ENCODE measurements at places on chromosomes 13 and 19.

DNA sequence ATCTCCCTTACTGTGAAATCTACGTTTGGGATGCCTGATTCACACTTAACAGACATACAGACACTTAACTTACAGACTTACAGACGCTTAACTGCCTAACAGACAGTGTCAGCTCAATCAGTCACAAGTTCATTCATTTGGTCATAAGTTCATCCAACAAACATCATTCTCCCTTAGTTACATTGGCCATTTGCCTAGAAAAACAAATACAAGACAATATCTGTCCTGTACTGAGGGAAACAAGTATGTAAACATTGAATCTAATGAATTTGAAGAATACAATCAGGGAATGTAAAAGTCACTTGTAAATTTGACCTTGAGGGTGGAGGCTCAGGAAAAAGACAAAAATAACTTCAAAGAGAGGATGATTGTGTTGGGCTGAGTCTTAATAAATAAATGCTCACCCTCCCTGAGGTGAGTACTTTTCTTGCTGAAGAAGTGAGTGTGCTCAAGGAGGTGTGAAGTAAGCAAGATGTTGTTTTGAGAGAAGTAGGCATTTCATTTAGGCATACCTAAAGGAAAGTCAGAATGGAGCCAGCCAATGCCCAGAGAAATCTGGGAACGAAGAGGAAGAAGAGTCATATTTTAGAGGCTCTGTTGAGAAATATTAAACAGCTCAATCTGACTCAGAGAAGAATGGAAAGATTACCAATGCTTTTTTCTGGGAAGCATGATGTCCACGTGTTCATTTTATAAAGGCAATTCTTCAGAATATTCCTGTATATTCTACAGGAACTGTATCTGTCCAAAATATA lies 958.4 kb upstream of the SLC10A2 start:
- DNase-seq, result no peak

GRCh38 chr19:6769006-6769619 lies 1.9 kb upstream of the SH2D3A start:
- DNase-seq, result no peak

DNA sequence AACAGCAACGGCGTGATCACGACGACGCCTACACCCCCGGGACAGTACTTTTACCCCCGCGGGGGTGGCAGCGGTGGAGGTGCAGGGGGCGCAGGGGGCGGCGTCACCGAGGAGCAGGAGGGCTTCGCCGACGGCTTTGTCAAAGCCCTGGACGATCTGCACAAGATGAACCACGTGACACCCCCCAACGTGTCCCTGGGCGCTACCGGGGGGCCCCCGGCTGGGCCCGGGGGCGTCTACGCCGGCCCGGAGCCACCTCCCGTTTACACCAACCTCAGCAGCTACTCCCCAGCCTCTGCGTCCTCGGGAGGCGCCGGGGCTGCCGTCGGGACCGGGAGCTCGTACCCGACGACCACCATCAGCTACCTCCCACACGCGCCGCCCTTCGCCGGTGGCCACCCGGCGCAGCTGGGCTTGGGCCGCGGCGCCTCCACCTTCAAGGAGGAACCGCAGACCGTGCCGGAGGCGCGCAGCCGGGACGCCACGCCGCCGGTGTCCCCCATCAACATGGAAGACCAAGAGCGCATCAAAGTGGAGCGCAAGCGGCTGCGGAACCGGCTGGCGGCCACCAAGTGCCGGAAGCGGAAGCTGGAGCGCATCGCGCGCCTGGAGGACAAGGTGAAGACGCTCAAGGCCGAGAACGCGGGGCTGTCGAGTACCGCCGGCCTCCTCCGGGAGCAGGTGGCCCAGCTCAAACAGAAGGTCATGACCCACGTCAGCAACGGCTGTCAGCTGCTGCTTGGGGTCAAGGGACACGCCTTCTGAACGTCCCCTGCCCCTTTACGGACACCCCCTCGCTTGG lies 966 bp downstream of the JUNB start:
- DNase-seq, result peak; percentile 73

GRCh38 chr13:51154029-51154555 lies 43.0 kb upstream of the C13orf42 start:
- DNase-seq, result no peak

- peak; percentile 52 for DNase-seq
These were observed 1.6 kb downstream of the MISP3 start for GRCh38 chr19:14073925-14074838.

GRCh38 chr19:17648097-17648660 lies 40.0 kb downstream of the UNC13A start:
- no peak for DNase-seq

- no peak for DNase-seq
These were observed 70.1 kb downstream of the STK24 start for GRCh38 chr13:98506728-98507230.

Data from head of caudate nucleus (tissue), 42 donors.